ENCODE measurements at places on chromosomes 12 and 14.

DNA sequence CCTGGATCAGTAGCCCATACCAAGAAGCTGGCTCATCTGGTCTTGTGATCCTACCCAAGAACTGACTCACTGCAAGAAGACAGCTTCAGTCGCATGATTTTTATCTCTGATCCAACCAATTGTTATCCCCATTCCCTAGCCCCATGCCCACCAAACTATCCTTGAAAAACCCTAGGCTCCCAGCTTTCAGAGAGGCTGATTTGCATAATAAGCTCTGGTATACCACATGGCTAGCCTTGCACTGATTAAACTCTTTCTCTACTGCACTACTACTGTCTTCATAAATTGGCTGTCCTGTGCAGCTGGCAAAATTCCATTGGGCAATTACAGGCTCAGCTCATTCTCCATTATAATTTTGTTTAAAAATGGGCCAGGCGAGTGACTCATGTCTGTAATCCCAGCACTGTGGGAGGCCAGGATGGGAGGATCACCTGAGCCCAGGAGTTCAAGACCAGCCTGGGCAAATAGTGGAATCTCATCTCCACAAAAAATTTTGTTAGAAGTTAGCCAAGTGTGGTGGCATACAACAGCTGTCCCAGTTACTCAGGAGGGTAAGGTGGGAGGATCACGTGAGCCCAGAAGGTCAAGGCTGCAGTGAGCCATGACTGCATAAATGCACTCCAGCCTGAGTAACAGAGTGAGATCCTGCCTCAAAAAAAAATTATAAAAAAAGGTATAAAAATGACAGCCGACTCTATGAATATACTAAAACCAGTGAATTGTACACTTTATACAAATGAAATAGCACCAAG lies 76.7 kb upstream of the EIF5 start:
- no peak for DNase-seq

GRCh38 chr12:117489671-117490070 lies 128.2 kb upstream of the NOS1 start:
- DNase-seq, result no peak

DNA sequence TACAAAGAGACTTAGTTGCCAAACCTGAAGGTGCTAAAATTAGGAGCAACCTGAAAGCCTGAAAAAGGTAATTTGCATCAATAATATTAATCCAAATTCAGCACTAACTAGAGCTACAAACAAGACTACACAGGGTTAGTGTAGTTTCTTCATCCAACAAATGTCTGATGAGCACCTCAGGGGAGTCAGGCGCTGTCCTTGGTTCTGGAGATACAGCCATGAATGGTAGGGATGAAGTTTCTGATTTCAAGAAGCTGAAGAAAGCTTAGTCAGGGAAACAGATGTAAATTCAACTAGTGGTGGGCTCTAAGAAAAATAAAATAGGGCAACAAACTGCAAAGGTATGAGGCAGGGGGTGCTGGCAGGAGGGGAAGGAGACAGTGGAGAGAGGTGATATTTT lies 266.3 kb downstream of the GLT1D1 start:
- DNase-seq, result no peak

GRCh38 chr12:125228519-125229260 lies 163.5 kb downstream of the AACS start:
- no peak for DNase-seq

- no peak for DNase-seq
Measured at GRCh38 chr12:68140556-68140955, 19.0 kb downstream of the IFNG start.

GRCh38 chr12:50550530-50551223 lies 45.9 kb downstream of the DIP2B start:
- peak; percentile 80 for DNase-seq

DNA sequence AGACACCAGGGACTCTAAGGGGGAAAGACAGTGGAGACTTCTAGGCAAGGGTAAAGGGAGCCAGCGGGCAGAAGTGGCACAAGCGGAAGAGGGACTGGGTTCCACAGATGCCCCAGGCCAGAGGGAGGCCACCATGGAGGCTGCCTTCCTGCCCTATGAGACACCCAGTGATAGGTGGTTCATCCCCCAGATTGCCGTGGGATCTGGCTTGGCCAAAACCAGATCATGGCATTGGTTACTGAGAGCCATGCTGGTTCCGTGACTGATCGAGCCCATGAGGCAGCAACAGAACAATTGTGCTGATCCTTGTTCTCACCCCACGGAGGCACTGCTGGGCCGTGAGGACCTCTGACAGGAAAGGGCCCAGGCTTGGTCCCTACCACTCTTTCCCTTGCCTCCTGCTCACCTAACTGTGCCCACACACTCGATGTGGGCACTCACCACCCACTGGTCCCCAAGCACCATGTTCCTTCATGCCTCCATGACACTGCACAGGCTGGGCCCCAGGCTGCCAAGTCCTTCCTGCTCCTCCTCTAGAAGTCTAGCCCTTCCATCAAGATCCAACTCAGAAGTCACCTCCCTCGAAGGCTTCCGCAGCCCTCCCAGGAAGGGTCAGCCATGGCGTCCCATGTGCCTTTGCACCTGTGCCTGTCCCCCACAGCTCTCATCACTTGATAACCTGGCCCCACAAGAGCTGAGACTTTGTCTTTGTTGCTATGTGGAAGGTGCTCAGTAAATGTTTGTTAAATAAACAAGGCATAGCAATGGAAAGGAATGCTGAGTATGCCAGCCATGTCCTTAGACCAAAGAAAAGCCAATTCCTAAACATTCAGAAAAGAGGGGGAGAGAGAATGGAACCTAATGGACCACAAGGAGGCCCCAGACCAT lies 7.3 kb downstream of the KRT79 start:
- no peak for DNase-seq

GRCh38 chr12:68876461-68876860 lies 56.5 kb downstream of the CPM start:
- no peak for DNase-seq

DNA sequence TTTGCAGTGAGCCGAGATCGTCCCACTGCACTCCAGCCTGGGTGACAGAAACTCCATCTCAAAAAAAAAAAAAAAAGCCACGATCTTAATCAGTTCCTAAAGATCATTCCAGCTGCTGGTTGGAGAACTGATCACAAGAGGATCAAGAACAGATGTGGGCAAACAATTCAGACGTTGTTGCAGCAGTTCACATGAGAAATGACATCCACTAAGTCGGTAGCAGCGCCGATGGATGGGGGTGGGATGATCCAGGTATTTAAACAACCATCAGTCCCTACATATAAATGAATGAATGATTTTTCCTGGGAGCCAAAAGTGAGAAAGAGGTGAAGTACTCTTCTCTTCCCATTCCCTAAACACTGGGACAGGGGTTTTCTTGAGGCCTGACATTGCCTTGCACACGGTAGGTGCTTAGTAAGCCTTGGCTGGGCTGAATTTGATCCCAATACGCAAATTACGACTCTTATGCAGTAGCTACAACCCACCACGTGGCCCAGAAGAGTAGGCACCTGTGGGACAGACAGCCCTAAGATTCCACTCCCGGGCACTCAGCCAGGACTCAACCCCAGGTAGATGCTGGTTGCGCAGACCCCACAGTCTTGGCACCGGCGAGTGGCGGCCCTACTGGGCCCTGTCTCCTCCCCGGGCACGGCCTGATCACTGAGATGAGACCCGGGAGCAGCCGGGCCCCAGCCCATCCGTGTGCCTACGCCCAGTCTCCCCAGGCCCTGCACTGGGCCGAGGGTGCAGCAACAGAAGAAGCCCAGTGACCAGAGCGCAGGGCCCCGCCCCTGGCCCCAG lies 565 bp downstream of the SPRYD3 start:
- DNase-seq, result no peak

DNA sequence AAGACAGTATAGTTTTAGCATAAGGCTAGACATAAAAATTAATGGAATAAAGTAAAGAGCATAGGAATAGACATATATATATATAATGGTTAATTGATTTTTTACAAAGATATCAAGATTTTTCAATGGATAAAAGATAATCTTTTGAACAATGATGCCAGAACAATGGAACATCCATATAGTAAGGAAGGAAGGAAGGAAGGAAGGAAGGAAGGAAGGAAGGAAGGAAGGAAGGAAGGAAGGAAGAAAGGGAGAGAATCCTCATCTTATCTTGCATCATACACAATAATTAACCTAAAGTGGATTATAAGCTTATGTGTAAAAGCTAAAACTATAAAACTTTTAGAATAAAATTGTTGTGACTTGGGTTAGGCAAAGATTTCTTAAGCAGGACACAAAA lies 9.8 kb upstream of the NELL2 start:
- DNase-seq, result no peak

DNA sequence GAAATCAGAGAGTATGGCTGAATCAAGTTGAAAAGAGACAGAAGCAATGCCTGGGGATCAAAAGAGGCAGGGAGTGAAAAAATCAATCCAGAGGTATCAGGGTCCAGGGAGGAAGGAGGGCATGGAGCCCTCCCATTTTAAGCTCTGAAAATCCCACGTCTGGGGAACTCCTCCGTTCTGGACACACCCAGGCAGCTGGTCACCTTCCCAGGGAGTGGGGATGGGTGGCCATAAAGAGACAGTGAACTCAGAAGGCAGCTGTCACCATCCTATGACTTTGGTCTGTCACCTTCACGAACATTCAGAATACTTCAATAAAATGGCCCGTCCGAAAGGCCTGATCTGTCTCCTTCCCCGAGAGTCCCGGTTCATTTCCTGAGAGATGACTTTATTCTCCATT lies 71.6 kb downstream of the MAP1LC3B2 start:
- DNase-seq, result no peak

- DNase-seq, result peak; percentile 27
Measured at GRCh38 chr12:10365696-10366405, 24.0 kb downstream of the KLRK1 start.

DNA sequence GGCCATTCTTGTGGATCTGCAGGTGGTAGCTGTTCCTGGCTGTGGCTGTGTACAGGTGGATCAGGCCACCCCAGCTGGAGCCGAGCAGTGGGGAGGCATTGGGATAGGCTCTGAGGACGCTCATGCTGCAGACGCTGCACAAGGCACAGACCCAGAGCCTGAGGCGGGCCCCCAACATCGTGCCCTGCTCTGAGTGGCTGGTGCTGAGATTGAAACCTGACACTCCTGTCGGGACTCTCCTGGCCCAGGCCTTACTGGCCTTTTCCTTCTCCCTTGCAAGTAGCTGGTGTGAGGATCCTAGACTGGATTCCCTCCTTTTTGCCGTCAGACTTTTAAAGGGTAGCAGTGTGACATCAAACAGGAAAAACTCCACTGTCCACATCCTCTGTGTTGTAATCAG lies at the start of gene FGF23:
FGF23 (minus strand) TSS at position 308 of the 400 bp plus-strand sequence; CDS start at position 178, 130 bp downstream.
- DNase-seq, result no peak

DNA sequence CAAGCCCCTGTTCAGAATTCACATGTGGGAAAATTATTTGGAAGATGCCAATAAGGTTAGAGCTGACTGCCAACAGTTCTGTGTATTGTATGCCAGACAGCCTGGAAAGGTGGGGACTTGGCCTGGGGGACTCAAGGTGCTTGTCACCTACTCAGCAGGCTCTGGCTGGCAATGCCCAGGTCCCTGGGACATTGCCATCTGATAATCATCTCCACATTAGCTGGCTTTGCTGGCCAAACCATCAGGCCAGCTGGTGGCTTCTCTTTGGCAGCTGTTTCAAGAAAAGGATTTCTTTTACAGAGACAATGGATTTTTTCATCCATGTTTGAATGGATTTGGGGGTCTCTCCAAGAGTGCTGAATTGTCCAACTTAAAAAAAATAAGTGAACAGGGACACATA lies 165.2 kb downstream of the BRMS1L start:
- DNase-seq, result no peak

GRCh38 chr14:47526591-47527244 lies 148.7 kb downstream of the MDGA2 start:
- DNase-seq, result no peak

DNA sequence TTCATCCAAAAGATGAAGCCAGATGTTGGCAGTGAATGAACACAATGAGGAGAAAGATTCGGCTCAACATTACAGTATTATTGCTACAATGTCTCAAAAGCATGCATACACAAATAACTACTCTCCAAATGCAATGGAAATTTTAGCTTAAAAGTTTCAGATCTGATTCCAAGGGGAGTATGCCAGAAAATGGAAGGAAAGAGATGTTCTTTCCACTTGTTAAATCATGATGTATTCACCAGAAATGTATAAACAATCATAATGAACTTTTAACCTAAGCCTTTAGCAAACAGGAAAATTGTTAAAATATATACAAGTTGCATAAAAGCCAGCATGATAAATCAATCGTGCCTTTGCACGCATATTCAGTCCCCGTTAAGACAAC lies 62.1 kb downstream of the SH2B3 start:
- no peak for DNase-seq

DNA sequence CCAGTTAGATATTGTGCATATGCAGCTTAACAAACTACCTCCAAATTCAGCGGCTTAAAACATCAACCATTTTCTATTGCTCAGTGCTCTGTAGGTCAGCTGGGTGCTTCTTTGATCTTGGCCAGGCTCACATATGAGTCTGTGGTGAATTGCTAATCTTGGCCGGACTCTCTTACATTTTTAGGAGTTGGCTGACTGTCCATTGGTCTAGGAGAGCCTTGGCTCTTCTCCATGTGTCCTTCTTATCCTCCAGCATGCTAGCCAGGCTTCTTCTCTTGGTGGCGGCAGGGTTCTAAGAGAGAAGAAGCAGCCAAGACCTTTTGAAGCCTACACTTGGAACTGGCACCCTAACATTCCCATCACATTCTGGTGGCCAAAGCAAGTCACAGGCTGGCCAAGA lies 174.3 kb upstream of the PWP1 start:
- no peak for DNase-seq

DNA sequence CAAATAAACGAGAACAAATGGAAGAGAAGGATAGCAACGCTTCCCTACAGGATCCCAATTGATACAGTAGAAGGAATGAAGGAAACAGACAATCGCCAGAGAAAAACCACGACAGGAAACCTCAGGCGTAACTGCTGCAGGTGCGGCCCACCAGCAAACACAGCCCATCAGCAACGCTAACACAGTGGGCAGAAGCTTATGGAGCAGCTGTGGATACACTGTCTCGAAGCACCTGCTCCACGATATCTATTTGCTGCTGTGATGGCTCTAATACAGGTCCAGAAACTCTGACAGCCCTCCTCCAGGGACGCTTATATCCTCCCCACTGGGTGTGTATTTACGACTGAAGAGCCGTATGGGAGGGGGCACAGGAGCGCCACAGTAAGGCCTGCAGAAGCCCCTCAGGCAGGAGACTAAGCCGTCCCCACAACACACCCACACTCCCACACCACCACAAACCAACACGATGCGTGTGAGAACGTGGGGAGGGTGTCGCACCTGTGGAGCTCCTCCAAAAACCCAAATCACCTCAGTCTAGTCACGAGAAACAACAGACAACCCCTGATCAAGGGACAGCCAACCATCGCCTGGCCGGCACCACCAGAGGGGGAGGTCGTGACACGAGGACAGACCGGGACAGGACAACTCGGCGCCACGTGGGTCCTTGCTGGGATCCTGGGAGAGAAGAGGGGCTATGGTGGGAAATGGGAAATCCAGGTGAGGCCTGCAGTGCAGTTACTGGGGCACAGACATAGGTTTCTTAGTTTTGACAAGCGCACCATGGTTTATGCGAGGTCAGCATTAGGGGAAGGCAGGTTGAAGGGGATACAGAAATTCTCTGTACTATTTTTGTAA lies 24.0 kb downstream of the POLE start:
- DNase-seq, result no peak

GRCh38 chr14:59310633-59311032 lies 122.2 kb downstream of the DAAM1 start:
- no peak for DNase-seq

All from inflammatory macrophage treated with lipopolysaccharide for 4 hours (primary cell).